ENCODE measurements at places on chromosomes 7 and 10. TPM values are rescaled to one million over a fixed set of nuclear protein-coding genes. Genes with fewer than 3 reads are reported as not detected.

Gene MSMB
- not detected for total RNA-seq

Gene OR2A12
- not detected for total RNA-seq

DNA sequence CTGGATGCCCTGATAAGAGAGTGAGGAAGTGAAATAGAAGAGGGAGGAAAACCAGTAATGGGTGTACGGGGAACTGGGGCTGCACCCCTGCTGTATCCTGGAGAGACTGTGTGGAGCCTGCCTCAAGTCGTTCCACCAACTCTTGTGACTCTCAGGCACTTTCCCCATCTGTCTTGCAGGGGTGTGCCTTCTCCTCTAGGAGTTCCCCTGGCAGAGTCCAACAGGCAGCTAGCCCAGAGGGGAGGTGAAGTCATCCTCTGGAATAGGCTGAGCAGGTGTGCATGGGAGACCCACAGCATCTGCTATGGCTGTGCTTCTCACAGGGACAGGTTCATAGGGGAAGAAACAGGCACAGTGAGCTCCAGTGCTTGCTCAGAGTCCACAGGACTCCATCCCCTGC lies 46.8 kb downstream of the WIPF3 start:
- no peaks in the 10 kb centered on the region for H3K27me3 ChIP-seq
- H3K36me3 ChIP-seq = no peaks in the 10 kb centered on the region
- no peaks in the 10 kb centered on the region for H3K4me1 ChIP-seq
- H3K27ac ChIP-seq = no peak overlapping the region
- no peak overlapping the region for H3K4me3 ChIP-seq

GRCh38 chr10:3407208-3407607 lies 234.6 kb upstream of the PITRM1 start:
- peak; percentile 91 for DNase-seq
- H3K27ac ChIP-seq = no peak overlapping the region
- H3K4me1 ChIP-seq = no peaks in the 10 kb centered on the region
- no peaks in the 10 kb centered on the region for H3K36me3 ChIP-seq
- H3K4me3 ChIP-seq = no peak overlapping the region
- H3K27me3 ChIP-seq = no peaks in the 10 kb centered on the region

GRCh38 chr10:95650232-95650631 lies 6.3 kb downstream of the ALDH18A1 start:
- H3K4me3 ChIP-seq = no peak overlapping the region
- H3K4me1 ChIP-seq = peaks cover 17% of the 10 kb centered on the region
- H3K27ac ChIP-seq = no peak overlapping the region
- no peaks in the 10 kb centered on the region for H3K36me3 ChIP-seq

DNA sequence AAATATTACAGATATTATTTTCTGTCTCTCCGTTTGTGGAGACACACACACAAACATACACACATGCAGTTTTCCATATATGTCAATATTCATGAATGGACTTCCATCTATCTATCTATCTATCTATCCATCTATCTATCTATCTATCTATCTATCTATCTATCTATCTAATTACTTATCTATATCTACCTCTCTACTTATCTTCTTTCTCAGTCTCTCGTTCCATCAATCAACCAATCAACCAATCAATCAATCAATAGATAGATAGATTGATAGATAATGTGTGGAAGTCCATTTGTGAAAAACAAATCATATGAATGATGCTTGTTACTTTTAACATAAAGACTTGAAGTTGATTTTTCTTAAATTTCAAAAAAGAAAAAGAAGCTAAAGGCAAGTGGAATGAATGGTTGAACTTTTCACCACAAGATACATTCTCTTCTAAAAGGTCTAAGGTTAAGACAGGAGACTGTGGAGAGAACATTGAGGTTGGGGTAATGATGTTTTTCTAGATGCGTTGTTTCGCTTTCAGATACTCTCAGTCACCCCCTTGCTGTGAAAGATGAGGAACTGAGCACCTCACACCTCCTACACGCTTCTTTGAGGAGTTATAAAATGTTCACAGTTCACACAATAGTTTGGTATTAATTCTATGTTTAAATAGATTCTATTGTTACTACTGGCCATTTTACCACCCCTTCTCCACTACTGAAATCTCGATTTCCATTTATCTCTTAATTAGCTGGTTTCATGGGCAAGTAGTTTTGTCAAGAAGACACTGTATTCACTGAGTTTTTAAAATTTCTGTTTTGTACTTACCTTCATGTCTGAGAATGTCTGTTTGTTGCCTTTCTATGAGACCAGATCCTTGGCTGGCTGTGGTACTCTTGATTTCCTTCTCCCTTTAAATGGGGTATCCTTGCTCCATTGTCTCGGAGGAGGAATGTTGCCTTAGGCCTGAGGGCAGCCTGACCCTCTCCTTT lies 114.1 kb downstream of the EMX2 start:
- no peak overlapping the region for H3K27ac ChIP-seq
- no peak overlapping the region for H3K4me3 ChIP-seq
- DNase-seq = no peak

Gene LAMB4
- total RNA-seq = 0.74 TPM

GRCh38 chr7:112186300-112186699 lies 19.9 kb downstream of the DOCK4 start:
- H3K4me3 ChIP-seq = no peak overlapping the region
- H3K36me3 ChIP-seq = no peaks in the 10 kb centered on the region
- DNase-seq = no peak
